GM04504 (cell line): ENCODE measurements at places on chromosomes 6 and 20.

DNA sequence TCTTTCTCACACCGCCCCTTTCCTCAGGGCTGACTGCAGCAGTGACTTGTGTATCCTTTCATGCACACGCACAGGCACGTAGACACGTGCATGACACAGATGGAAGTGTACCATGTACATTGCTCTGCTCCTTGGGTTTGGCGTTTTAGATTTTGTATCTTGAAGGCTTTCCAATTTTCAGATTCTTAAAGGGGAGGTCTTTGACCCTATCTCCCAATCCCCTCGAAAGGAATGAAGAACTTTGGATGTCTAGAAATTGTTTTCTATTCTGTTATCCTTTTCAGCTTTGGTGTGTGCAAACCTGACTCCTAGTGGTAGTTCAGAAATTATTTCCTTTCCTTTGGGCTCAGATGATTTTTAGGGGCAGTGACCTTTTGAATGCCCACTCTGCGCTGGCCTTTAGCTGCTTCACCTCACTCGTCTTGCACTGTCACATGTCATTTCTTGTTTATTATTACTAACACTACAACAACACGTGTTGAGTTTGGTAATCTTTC is 63.0 kb downstream of the HIVEP1 start:
- no peak for DNase-seq

- no peak for DNase-seq
These were observed 407.8 kb downstream of the CBLN4 start for GRCh38 chr20:55597526-55597925.

GRCh38 chr6:89566930-89567629 is 71.5 kb downstream of the LYRM2 start:
- no peak for DNase-seq

DNA sequence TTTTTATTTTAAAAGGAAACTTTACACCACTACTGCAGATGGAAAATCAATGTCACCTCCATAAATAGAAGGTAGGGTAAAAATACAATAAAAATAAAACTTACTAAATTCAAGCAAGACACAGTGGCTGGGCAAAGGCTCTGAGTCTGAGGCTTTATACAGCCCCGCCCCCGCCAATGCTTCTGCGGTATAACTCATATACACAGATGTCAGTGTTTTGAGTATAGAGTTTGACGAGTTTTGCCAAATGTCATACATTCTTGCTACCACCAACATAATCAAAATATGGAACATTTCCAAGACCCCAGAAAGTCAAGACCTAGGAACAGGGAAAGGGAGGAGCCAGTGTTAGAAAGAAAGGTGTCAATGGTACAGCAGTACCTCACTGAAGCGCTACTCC is 12.8 kb downstream of the NFATC2 start:
- no peak for DNase-seq

- no peak for DNase-seq
These were observed 658.2 kb downstream of the GRIK2 start for GRCh38 chr6:102051720-102052119.

GRCh38 chr6:8545336-8545735 is 110.0 kb upstream of the SLC35B3 start:
- no peak for DNase-seq

- DNase-seq = no peak
These were observed 923 bp downstream of the IL17A start for GRCh38 chr6:52187098-52187497.

GRCh38 chr6:126913651-126914050 is 204.8 kb upstream of the RSPO3 start:
- DNase-seq = no peak

DNA sequence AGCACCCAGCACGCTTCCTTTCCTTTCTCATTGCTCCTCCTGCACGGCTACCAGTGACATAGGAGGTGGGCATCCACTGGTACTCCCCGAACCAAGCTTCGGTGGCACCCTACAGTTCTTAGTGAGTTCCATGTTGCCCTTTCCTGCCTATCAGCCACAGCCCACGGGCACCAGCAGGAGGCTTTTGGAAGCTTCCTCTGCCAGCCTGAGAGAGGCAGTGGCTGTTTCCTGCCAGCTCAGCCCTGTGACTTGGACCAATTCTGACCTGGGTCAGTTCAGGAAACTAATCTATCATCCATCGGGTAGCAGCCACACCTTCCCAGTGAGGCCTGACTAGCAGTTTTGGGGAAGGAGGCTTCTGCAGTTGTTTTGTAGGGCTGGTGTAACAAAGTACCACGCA is 176.4 kb upstream of the UST start:
- DNase-seq = no peak

GRCh38 chr6:113763876-113764275 is 93.3 kb upstream of the MARCKS start:
- no peak for DNase-seq

GRCh38 chr6:105209950-105210706 is 30.3 kb upstream of the POPDC3 start:
- DNase-seq = no peak

DNA sequence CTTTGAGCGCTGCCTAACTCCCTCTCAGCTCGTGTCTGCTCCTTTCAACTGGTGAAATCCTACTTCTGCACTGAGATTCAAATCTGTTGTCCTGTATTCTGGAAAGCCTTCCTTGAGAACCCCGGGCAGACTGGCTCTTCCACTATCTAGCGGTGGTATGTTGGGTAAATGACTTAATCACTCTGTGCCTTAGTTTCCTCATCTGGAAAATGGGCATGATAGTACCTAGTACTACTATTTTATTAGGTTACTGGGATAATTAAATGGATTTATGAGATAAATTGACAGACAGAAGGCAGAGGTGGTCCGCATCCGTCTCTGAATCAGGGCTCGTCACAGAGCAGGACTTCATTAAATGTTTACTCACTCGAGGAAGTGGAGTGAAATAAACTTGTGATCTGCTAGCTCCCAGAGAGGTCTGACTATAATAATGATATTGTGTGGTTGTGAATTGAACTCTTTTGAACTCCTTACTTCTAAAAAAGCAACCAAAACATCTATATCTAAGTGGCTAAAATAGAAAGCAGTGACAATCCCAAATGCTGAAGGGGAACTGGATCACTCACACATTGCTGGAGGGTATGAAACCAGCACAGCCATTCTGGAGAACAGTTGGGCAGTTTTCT is 26.6 kb downstream of the PPP1R16B start:
- no peak for DNase-seq

- no peak for DNase-seq
These were observed 163.8 kb downstream of the MMUT start for GRCh38 chr6:49299279-49299678.

DNA sequence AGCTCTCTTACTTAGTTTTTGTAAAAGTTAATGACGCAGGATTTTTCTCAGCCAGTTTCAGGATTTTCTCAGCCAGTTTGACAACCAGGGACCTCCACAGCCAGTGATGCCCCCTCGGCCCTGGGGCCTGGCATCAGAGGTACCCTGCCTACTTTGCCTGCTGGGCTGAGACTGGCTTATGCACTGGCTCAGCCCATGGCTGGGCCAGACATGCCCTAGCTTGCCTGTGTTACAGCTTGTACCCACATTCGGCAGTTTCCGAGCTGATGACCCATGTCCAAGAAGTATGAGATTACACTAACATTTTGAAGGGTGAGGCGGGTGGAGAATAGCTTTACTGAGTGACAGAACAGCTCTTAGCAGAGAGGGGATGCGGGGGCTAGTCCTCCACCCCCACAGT is 406.1 kb upstream of the HSF2 start:
- no peak for DNase-seq

- no peak for DNase-seq
These were observed 2.9 kb downstream of the SPAG4 start for GRCh38 chr20:35618263-35619131.

GRCh38 chr6:122143813-122144601 is 255.4 kb upstream of the HSF2 start:
- DNase-seq = no peak
